ENCODE measurements at places on chromosomes 3 and 15.

GRCh38 chr3:186648851-186649250 lies 8.7 kb downstream of the FETUB start:
- no peak for DNase-seq

GRCh38 chr3:143831208-143831607 lies 17.1 kb downstream of the SLC9A9 start:
- DNase-seq, result no peak

DNA sequence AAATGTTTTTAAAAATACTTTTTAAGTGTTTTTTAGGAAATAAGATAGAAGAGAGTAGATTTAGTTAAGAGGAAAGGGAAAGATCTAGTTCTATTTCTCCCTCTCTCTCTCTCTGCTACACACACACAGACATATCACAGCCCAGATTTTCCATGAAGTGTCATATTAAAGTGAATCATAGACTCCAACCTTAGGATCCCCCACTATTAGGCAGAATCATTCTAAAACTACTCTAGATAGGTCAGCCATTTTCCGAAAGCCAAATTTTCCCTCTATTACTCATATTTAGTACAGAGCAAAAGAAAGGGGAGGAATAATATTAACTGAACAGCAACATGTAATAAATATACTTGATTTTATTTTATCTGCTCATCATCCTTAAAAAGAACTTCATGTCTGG lies 45.1 kb upstream of the RSL24D1 start:
- DNase-seq, result no peak

DNA sequence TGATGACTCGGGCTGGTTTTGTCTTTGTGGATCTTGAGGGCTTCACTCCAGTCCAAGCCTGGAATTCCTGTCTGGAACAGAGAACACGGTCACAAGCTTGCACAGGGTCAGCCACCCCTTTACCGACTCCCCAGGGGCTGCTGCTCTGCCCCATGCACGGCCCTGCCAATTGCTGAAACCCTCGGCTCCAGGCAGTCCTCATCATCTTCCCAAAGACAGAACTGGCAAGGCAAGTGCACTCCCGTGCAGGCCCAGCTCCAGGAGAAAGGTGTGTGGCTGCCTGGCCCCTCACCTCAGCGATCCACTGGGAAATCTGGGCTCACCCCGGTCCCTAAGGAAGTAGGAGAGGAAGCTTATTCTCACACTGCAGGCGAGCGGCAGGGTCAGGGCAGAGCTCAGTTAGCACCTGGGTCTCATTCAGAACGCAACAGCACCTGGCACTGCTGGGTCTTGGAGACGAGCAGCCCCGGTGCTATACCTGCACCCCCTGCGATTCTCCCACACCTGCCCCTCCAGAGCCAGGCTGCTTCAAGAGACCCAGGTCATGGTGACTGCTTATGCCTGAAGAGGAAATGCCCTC lies 7.2 kb downstream of the MAP6D1 start:
- DNase-seq, result no peak

DNA sequence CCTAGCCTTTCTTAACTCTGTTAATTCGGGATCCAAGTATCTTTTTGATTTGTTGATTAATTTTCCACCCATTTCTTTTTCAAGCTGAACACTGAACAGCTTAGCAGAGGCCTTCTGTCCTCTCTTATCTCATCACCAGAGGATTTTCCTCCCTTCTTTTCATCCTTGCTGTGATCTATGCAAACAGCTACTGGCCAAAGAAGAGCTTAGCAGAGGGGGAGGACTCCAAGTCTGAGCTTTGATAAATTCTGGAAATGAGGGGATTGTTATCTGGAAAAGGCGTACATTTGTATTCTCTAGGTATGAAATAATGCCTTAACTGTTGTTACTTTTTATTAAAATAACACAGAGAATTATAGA lies 13.4 kb downstream of the DZIP3 start:
- DNase-seq, result no peak

DNA sequence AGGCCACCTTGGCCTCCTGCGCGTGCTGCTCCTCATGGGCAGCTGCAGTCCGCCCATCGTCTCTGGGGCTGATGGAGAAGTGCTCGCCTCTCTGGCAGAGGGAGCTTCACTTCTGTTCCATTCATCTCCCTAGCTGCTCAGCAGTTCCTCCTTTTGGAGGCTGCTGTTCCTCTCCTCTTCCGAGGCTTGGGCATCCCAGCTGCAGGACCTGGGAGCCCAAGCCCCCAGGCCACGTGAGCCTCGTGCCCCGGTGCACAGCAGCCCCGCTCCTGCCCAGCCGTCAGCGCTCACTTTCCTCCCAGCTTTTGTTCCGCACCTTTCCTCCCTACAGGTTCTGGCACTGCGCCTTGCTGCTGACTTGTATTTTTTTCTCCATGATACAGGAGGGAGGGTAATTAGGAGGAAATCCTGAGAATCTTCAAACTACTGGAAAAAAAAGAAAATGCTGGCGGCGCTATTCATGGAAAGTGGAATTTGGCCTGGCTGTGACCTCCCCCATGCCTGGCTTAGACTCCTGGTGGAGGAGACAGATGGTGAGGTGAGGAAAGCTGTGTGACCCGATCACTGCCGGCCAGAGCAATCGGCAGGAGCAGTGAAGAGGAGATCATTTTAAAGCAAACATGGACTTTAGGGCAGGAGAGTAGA lies 210.1 kb downstream of the CHST2 start:
- DNase-seq, result no peak

DNA sequence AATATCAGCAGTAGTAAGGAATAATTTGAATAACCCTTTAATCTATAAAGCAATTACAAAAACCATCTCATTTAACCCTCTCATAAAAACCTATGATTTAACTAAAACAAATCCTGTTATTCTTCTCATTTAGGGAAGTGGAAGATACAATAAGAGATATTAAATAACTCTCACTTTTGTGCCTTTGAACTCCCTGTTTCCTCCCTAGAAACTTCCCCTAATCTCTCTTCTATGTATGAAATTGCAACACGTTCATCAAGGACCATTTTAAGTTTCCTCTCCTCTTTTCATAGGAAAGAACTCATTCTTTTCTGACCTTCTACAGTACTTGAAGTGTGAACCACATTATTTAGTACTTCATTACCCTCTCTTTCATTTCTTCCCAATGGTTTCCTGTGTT lies 18.8 kb upstream of the FAM81A start:
- DNase-seq, result no peak

GRCh38 chr3:55197021-55197420 lies 269.2 kb upstream of the LRTM1 start:
- no peak for DNase-seq

GRCh38 chr3:11304175-11304574 lies 32.0 kb downstream of the ATG7 start:
- DNase-seq, result no peak

GRCh38 chr3:154794391-154794790 lies 285.7 kb upstream of the MME start:
- no peak for DNase-seq

DNA sequence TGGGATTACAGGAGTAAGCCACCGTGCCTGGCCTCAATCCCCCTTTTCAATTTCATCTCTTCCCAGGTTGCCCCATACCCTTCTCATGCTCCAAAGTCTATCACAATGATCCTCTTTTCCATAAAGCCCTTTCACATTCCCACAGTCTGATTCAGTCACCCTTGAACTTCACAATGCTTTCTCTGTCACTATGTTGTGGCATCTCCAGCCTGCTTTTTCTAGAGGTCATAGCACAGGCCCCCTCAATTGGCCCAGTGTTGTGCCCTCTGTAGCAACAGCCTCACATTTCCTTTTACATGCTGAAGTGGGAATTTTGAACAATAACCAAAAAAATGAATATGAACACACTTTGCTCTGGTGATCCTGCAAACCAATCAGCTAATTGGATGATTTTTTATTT lies 21.5 kb downstream of the DRD3 start:
- DNase-seq, result no peak

GRCh38 chr3:25074149-25074548 lies 353.9 kb upstream of the RARB start:
- DNase-seq, result no peak

- DNase-seq, result no peak
These were observed 26.8 kb downstream of the CCRL2 start for GRCh38 chr3:46433841-46434240.

DNA sequence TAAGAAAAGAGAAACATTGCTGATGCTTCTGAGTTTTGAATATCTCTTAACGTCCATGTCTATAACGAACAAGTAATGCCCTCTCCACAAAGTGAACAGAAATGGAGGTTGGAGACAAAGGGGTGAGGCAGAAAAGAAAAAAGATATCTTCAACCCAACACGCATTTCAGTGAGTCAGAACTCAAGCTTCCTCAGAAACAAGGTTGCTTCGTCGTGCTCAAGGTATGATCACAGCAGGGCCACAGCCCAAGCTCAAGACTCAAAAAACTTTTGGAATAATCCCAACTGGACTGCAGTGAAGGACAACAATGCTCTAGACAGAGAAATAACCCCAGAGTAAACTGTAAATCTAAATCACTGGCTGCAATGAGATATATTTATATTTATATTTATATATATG lies 18.9 kb downstream of the WNT5A start:
- DNase-seq, result no peak

GRCh38 chr15:27254055-27254454 lies 283.1 kb downstream of the GABRG3 start:
- DNase-seq, result no peak

GRCh38 chr15:69126054-69126469 lies 34.4 kb upstream of the GLCE start:
- DNase-seq, result no peak

DNA sequence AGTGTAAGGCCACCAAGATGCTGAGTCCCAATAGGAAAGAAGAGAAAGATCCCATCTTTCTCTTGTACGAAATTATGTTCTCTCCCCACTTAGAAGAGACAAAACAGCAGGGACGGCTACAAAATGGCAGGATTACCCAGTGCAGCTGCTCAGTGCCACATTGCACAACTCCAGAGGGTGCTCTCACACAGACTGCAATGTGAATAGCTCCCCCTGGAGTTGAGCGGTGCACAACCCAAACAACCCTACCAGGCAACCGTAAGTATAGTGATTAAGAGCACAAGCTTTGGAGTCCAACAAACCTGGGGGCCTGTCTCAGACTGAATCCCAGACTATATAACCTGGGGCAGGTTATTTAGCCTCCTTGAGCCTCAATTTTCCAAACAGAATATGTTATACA lies 3.1 kb upstream of the BHLHE40 start:
- no peak for DNase-seq

DNA sequence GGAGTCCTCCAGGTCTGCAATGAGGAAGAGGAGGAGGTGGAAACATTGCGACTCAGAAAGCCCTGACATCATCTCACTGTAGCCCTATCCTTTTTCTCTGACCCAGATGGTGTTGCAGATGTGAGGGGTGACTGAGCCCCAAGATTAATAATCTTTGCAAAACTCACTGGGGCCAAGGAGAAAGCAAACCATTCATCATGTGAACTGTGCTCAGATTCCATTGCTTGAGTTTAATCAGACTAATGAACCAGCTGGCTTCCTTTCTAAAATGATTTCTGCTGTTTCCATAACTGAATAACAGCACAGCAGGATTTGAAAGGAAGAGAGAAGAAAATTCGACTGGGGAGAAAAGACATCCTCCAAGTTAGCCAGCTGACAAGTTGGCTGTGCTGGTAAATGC lies 13.4 kb upstream of the DGKG start:
- no peak for DNase-seq

All from GM18507 (cell line).